ENCODE measurements at places on chromosomes 7 and 10. TPM values are rescaled to one million over a fixed set of nuclear protein-coding genes. Genes with fewer than 3 reads are reported as not detected.

METTL27 gene
- total RNA-seq: 23.0 TPM

TSPAN12 gene
- total RNA-seq: 56.3 TPM

IQUB gene
- 0.66 TPM for total RNA-seq

NCF1 gene
- 6.1 TPM for total RNA-seq

PDE6C gene
- total RNA-seq: not detected

EPO gene
- not detected for total RNA-seq

EBLN1 gene
- total RNA-seq: not detected

PRR15 gene
- 5.8 TPM for total RNA-seq

GLRX3 gene
- 41.8 TPM for total RNA-seq
